ENCODE measurements at places on chromosomes 7 and 10.
A peak's percentile ranks its signal among the peaks of the same experiment; 100 is the strongest.

DNA sequence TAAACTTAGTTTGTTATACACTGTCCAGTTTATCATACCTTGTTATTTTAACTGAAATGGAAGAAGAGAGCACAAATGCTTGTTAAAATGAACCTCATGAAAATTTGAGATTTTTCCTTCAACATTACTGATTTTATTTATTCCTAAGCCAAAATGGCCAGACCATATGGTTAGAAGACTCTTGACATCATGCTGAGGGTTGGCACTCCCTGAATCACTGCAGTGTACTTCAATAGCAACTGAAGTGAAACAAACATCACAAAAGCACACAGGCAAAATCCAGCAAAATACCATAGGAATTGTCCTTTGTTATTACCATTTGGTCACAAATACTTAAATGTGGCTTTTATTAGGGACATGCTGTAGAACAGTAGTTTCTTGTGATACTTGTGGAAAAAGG lies 347.8 kb downstream of the NXPH1 start:
- DNase-seq, result no peak

DNA sequence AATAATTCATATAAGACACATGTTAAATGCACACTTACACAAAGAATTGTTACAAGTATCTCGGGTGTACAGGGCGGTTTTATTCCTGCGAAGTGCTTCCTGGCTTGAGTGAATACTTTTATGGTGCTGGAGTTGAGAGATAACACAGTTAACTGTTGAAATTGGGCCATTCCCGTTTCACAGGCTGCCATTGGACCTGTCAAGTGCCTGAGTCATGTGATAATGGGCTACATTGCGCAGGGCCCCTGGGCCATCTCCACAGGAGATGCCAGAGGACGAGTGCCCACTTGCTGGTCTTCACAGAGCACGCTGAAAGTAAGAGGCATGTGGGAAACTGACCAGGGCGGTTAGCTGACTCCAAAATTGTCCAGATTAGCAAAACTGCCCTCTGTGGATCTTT lies 4.8 kb downstream of the FBH1 start:
- no peak for DNase-seq

DNA sequence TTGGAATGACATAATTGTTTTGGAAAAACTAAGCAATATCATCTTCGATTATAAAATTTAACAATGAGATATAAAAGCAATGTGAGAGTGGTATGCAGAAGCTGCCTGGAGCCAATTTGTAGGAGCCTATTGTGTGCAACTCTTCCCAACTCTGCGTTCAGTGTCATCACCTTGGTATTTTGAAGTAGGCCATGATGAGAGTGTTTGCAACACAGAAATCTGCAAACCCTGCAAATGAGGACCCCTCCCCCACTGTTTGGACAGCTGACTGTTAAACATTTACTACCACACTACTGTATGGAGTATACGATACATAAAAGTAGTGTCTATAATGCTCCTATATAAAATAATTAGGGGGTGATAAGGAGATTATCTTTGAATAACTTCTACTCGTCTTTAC lies 531.3 kb downstream of the ATRNL1 start:
- DNase-seq, result peak; percentile 66

DNA sequence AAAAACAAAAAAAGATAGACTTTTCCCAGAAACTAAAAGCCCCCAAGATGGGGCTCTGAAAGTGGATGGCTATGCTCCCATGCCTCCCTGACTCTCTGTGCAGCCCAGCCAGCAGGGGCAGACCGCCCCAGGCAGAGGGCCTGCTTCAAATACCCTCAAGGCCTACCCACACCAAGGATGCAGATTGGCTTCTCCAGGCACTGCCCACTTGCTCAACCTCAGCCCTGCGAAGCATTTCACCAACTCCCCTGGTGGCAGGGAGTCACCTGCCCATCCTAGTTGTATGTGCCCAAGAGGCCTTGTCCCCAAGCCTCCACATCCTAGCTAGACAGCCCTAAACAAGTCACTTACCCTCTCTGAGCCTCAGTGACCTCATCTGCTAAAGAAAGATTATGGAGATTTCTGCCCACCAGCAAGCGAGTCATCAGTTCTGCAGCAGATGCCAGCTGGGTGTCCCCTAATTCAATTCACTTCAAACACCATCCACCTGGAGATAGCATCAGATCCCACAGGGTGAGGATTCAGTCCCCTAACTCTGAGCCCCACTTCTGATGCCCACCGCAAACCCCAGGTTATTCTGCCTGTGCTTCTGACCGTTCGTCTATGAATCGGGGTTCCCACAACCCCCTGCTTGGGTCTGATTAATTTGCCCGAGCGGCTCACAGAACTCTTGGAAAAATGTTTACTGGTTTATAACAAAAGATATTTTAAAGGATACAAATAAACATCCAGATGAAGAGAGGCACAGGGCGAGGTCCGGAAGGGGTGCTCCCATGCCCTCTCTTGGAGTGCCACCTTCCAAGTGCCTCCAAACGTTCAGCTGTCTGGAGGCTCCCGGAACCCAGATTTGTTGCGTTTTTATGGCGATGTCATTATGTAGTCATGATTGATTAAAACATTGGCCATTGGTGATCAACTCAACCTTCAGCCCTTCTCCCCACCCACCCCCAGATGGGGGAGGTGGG lies 18.6 kb upstream of the ZMIZ1 start:
- DNase-seq, result no peak

GRCh38 chr7:158318511-158318913 lies 269.1 kb downstream of the PTPRN2 start:
- DNase-seq, result no peak

GRCh38 chr10:89522463-89522862 lies 12.9 kb downstream of the SLC16A12 start:
- no peak for DNase-seq

DNA sequence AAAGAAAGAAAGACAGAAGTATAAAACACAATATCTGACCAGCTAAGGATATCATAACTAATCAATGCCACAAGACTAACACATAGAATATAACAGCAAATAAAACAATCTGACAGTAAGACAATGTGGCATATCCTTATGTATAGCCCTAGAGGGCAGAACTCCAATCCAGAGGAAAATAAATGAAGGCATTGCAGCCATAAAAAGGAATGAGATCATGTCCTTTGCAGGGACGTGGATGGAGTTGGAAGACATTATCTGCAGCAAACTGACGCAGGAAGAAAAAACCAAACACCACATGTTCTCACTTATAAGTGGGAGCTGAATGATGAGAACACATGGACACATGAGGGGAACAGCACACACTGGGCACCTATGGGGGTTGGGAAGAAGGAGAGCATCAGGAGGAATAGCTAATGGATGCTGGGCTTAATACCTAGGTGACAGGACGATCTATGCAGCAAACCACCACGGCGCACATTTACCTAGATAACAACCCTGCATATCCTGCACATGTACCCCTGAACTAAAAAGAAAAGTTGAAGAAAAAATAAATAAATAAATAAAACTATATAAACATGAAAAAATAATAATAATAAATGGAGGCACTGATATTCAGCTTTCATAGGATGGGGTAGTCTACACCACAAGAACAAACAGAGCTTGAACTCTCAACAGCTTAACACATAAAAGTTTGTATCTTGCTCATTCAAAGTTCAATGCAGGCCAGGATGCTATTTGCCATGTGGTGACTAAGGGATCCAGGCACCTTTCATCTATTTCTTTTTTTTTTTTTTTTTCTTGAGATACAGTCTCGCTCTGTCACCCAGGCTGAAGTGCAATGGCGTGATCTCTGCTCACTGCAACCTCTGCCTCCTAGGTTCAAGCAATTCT lies 66.1 kb upstream of the KAT6B start:
- peak; percentile 25 for DNase-seq

DNA sequence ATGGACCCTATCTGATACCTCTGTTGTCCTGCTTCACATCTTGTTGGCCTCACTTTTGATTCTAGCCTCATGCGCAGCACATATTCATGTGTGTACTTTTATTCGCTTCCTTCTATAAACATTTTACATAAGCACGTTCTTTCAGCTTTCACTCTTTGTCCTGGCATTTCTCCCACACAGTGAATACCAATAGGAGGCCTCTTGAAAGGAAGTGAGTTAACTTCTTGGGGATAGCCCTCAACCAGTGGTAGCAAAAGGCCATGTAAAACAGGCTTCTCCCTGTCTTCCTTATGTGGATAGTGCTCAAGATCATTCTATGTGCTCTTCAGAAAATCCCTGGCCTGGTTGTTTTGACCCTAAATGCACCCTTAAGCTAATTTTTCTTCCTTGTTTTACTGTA lies 633.9 kb upstream of the MBL2 start:
- DNase-seq, result no peak

GRCh38 chr10:96457341-96457740 lies 56.4 kb downstream of the TLL2 start:
- DNase-seq, result no peak

DNA sequence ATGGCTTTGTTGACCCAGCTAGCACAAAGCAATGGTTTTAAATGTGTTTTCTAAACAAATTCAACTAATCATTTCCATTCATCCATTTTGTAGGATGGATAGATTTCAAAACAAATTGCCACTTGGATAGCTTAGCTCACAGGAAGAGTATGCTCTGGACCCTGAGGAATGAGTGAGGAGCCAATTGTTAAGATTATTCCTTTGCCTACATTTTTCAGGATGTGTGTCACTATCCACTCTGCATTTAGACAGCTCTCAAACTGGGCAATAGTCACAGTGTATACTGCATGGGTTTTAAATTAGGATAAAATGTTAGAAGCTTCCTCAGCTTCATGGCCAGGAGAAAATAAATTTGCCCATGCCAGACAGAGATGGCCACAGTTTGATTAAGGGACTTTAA lies 605.6 kb upstream of the TEX47 start:
- peak; percentile 6 for DNase-seq

GRCh38 chr10:1154531-1155295 lies 98.5 kb downstream of the WDR37 start:
- DNase-seq, result no peak

GRCh38 chr10:10734356-10735064 lies 283.2 kb upstream of the CELF2 start:
- DNase-seq, result no peak

DNA sequence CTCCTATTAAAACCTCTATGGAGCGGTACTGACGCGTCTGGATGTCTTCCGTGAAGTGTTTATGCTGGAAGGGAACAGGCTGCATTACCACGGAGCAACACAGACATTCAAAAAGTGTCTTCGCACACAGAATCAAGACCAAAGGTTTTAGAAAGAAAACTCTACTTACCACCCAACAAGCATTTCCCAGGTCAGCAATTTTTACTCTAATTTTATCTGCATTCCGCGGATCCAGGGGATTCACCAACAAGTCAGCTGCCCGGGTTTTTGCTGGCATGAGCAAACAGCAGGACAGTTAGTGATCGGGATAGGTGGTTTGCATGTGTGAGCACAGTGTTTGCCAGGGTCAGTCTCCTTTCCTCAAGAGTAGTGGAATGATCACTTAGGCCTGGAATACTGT lies 118.8 kb downstream of the KMT2E start:
- no peak for DNase-seq

GRCh38 chr10:133618851-133619250 lies 7.7 kb downstream of the FRG2B start:
- DNase-seq, result no peak

DNA sequence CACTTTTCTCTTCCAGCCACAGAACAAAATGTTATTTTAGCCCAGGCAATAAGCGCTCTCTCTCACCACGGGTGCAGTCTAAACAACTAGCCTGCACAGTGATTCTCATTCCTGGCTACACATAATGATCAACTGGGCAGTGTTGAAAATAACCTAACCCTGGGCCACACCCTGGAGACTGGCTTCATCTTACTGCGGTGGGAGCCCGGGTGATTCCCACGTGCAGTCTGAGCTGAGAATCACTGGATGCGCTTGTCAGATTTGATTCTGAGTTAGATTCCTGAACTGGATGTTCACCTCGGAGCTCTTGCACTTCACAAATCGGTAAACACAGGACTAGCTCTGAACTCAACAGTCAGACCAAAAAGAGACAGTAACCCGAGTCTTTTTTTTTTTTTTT lies 14.9 kb downstream of the ZC3HAV1 start:
- no peak for DNase-seq

GRCh38 chr7:126702242-126703016 lies 550.3 kb downstream of the GRM8 start:
- peak; percentile 53 for DNase-seq

- no peak for DNase-seq
These were observed 574.5 kb downstream of the SUGCT start for GRCh38 chr7:40709062-40709964.

DNA sequence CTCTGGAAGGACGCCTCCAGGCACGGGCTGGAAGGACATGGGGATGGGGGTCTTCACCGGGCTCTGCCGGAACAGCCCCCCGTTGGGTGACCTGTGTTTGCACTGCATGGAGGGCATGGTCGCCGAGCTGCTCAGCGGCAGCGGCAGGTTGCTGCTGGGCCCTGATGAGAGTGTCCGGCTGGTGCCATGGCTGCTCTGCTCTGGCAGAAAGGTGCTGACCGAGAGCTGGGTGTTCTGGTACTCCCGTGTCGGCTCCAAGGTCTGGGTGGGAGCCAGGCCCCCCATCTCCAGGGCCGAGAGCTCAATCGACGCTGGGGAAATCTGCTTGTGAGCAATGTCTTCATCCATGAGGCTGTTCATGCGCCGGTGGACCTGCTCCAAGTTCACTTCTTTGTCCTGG lies 764.3 kb downstream of the GRID1 start:
- DNase-seq, result no peak

GRCh38 chr10:104779701-104780100 lies 138.6 kb downstream of the SORCS3 start:
- no peak for DNase-seq

DNA sequence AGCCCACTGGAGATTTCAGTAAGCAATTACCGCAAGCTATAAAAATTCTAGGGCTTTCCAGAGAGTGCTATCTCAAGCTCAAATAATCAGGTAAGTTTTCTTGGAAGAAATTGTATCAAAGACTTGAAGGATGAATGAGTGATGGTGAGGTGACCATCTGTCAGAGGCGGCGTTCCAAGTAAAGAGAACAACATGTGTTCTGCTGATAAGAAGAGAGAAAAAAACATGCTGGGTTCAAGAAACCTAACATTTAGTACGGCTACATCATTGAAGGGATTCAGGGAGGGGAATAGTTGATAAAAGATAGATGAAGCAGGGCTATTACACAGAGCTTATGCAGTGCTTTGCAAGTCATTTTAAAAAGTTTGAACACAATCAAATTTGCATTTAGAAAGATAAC lies 100.7 kb downstream of the GNAI1 start:
- DNase-seq, result no peak

DNA sequence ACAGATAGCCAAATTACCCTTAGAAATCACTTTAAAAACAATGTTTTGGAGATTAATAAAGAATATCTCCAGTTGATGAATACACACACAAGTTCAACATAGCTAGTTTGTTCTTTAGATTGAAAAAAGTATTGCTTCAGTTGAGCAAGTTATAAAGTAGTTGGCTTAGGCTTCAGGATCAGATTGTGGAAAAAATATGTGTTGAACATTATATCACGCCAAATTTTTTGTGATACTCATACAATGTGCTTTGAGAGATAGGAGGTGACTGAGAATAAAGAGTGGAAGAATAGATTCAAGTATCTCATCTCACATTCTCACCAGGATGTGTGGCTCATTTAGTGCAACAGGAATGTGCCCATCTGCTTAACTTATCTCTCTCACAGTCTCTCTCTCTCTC lies 553.3 kb downstream of the HTR7 start:
- no peak for DNase-seq

All from fibroblast of upper back skin (primary cell).